ENCODE measurements at places on chromosomes 3 and 15.
A peak's percentile ranks its signal among the peaks of the same experiment; 100 is the strongest.

GRCh38 chr3:138740072-138740471 lies 94.7 kb downstream of the PIK3CB start:
- no peak for DNase-seq

- DNase-seq, result no peak
Measured at GRCh38 chr3:44030285-44030684, 211.4 kb upstream of the TOPAZ1 start.

DNA sequence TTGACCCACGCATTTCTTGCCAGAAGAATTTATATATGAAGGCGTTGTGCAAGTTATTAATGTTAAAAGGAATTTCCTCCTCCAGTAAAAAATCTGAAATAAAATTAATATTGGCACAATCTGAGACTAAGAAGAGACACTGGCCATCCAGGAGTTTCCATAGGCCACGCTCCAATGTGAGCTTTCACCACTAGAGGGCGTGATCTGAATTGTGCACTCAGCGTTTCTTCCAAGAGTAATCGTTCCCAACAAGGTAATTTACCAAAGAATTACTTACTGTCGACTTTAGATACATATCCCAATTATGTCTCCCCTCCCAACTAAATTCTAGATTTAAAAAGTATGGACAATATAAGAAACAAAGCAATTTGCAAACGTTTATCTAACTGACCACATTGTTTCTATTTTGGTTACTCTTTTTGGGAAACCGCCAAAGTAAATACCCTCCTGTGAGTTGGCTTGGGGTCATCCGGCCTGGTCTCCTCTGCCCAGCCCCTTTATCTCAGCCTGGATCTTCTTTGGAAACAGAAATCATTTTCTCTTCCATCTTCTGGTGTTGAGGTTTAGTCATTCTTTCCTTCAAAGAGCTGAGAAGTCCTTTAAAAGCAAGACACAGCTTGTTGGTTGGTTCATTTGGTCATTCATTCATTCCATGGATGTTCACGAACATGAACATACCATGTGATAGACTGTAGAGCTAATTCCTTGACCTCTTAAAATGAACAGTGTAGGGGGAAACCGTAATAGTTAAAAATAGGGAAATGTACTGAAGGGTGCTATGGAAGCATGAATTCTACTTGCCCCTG lies 26.2 kb downstream of the POLR2M start:
- peak; percentile 19 for DNase-seq

GRCh38 chr15:37102305-37103162 lies 2.2 kb upstream of the MEIS2 start:
- no peak for DNase-seq

- no peak for DNase-seq
Measured at GRCh38 chr15:67181221-67181639, 73.2 kb downstream of the AAGAB start.

- DNase-seq, result no peak
Measured at GRCh38 chr3:3633761-3634160, 165.5 kb upstream of the LRRN1 start.

DNA sequence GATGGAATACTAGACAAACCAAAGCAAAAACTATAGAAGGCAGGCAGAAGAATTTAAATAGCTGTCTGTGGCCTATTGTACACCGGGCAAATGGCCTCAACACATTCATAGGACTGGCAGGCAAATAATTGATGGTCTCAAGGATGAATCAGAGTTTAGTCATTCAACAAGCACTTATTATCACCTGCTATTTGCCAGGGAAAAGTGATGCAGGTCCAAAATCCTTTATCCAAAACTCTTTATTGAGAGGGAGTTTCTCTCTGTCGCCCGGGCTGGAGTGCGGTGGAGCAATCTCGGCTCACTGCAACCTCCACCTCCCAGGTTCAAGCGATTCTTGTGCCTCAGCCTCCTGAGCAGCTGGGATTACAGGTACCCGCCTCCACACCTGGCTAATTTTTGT lies 2.3 kb downstream of the EIF2AK4 start:
- DNase-seq, result no peak

DNA sequence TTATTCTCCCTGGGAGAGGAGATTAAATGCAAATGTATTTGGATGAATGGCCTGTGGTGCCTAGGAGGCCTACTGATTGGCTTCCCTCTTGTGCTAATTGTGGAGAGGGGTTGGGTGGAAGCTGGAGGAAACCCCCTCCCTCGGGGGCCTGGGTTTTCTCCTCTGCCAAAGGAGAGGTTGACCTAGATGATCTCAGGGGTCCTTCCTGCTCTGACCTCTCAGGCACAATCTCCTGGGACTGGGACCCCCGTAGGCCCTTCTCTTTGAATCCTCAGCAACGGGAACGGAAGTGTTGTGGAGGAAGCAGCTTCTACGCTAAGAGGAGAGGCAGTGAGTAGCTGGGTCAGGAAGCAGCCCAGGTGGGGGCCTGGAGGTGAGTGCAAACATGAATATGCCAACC lies 40.5 kb upstream of the MAGEF1 start:
- no peak for DNase-seq

DNA sequence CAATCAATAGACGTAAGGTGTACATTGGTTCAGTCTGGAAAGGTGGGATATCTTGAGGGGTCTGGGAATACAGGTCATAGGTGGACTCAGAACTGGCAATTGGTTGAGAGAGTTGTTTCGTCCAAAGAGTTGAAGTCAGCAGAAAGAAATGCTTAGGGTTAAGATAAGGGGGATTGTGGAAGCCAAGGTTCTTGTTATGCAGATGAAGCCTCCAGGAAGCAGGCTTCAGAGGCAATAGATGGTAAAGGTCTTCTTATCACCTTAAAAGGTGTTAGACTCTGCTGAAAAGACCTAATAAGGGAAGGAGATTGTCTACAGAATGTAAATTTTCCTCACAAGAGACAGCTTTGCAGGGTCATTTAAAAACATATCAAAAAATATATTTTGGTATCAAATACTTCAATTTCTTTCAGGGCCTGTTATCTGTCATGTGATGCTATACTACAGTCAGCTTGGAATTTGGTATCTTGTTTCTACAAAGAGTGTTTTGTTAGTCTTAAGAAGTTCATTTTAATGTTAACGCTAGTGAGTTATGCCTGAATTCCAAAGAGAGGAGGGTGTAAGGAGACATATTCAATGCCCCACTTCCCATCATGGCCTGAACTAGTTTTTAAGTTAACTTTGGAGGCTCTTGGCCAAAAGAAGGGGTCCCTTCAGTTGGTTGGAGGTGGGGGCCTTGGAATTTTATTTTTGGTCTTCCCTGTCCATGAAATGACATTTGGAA lies 378.2 kb upstream of the ROBO2 start:
- DNase-seq, result no peak

- no peak for DNase-seq
Measured at GRCh38 chr15:76963596-76963995, 31.3 kb upstream of the PSTPIP1 start.
